ENCODE measurements at places on chromosomes 3 and 15.

GRCh38 chr3:137519602-137520001 is 244.5 kb upstream of the SOX14 start:
- no peak for DNase-seq

DNA sequence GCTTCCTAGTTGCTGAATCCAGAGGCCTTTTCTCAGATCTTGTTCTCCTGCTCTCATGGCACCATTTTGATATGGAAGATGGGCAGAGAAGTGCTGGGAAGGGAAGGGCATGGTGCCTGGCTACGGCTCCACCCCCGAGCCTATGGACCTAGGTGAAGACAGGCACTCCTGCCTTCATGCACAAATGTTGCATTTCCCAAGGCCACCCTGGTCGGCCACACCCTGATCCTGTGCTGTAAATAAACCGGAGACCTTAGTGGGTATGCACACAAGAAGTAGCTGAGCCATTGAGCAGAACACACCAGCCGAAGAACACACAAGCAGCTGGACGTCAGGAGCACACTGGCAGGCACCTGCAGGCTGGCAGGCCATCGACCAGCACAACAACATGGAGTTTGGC is 261.6 kb downstream of the SHQ1 start:
- DNase-seq, result no peak

- no peak for DNase-seq
Observed at GRCh38 chr3:72044231-72044855, 259.4 kb upstream of the PROK2 start.

DNA sequence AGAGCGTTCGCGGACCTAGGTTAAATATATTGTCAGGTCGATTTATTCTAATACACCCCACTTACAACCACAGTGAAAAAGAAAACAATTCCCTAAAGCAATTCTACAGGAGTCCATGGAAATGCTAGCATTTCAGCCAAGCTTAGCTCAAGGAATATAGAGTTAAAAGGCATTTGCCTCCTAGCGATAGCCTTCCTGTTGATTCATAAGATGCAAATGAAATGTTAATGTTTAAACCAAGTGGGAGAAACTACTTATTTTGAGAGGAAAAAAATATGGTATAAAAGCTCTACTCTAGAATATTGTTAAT is 1.7 kb upstream of the ALCAM start:
- DNase-seq, result no peak

- no peak for DNase-seq
Observed at GRCh38 chr15:41599061-41599460, 40.0 kb downstream of the TYRO3 start.

DNA sequence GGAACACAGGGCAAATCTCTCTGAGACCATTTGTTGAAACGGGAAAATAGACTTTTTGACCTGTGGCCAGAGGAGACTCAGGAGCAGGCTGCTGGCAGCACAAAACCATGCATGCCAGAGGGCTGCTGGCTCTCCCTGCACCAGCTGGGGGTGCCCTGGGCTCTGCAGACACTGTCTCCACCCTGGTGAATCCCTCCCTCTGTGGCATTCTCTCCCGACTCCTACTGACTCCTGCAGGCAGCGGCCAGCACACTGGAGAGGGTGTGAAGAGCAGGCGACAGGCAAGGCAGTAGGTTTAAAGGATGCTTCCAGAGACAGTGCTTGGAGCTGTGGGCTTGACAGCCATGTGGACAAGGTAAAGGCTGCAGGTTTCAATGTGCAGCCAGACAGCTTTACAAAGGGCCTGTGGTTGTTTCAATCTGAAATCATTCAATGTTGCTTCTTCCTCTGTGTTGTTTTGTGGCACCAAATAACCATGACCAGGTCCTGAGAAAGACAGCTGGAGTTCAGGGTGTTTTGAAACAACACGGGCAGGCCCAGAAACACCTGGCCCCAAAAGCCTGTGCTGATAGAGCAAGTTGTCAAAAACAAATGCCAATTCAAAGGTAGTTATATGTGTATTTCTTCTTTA is 431.0 kb upstream of the ATP10A start:
- DNase-seq, result no peak

DNA sequence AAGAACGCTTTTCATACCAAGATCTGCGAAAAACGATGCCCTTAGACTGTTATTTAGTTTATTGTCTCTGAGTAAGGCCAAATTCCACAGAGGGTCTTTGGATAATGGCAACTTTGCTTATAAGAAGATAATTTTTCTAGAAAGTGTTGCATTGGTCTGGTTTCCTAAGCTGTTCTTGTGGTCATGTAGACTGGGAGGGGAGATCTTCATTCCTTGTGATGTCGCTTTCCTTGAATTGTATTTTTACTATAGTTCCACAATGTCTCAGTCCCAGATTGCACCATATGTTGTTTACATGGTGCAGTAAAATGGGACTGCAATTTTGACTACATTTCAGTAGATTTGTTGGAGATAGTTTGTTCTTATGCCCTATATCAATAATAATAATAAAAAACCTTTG is 28.8 kb upstream of the ST3GAL6 start:
- DNase-seq, result no peak

DNA sequence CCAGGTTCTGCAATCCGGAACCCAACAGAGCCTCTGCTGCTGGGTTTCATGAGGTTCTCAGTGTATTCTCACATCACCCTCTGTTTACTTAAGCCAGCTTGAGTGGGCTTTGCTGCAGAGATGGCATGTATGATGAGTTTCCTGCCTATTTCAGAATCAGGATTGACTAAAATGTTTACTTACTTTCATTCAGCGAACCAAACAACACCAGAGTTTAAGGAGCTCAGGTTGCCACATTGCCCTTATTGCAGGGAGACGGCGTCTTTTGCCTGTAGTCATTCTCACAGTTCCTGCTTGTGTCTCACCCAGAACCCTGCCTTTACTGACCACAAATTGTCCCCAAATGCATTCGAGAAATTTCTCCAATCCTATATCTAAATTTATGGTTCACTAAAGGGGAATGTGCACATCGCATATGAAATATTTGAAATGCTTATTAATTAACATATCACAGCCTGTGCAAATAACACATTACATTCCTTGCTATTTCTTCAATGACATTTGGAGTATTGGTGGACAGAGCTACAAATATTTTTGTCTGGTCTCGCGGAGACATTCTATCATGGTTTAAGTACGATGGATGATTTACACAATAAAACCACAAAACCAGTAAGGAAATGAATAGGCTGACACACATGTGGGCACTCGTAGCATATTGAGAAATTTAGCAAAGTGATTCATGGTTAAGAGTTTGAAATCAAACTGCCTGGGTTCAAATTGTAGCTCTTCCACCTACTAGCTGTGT is 377.2 kb upstream of the CFAP20DC start:
- DNase-seq, result no peak

GRCh38 chr3:106482451-106482850 is 613.6 kb upstream of the CBLB start:
- no peak for DNase-seq

DNA sequence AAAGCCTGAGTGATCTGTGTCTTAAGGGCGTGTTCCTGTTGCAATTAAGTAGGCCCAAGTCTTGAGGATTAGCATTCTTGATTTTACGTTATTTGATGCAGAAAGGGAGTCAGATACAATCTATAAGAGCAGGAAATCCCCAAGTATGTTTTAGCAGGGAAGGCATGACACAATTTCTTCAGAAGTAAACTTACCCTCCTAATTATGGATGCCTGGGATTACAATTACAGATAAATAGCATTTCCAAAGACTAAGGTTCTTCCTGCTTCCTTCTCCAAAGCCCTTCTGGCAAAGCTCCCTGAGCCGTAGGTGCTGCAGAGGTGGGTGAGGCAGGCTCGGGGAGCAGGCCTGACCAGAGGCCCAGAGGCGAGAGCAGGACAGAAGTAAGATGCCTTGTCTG is 34.9 kb upstream of the ST6GAL1 start:
- no peak for DNase-seq

- DNase-seq, result no peak
Observed at GRCh38 chr3:191151653-191152052, 47.4 kb upstream of the OSTN start.

- DNase-seq, result no peak
Observed at GRCh38 chr15:101000271-101000681, 81.1 kb downstream of the LRRK1 start.

- DNase-seq, result no peak
Observed at GRCh38 chr15:52251144-52251860, 44.3 kb downstream of the MYO5C start.

DNA sequence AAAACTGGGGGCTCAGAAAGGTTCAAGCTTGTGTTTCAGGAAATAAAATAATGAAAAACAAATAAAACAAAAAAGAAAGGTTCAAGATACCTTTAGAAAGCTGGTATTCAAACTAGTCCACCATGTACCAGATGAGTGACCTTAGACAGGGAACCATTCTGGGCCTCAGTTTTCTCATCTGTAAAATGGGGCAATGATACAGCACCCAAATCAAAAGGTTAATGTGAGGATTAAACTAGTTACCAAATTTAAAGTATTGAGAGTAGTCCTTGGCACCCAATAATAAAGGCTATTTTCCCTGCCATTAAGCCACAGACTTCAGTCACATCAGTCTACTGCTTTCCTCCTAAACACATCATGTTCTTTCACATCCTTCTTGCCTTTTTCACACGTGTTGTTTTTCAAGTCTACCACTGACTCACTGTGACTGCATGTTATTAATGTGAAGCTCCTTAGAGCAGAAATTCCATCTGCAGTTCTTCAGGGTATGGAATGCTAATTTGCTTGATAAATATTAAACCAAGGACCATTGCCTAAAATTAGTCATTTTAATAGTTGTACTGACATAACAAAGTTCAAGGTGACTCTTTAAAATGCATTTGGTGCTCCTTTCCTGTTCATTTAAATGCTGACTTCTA is 19.9 kb downstream of the TAMM41 start:
- DNase-seq, result no peak

DNA sequence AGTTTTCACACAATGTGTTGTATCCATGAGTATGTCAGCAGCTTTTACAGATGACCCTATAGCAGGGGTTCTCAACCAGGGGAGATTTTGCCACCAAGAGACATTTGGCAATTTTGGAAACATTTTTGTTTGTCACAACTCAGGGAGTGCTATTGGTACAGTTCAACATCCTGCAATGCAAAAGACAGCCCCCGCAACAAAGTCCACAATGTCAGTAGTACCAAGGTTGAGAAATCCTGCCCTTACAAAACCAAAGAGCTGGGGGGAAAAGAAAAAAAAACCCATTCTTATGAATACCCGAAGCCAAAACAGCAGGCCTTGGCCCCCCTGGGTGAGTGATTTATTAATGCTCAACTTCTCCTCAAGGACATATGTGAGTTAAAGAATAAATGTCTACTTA is 99.1 kb downstream of the LARS2 start:
- no peak for DNase-seq

DNA sequence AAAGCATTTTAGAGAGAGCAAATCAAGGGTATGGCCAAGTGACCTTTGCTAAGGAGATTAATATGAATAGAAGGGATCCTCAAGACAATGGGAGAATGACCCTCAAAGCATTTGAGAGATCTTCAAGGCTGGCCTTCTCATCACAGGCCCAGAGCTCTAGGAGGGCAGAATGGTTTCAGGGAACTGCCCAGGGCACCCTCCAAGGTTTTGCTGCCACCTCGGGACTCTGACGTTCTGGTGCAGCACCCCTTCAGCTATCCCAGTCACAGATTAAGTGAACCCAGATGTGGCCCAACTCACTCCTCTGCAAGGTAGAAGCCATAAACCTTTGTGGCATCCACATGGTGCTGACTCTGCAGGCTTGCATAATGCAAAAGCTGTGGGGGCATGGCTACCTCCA is 209.3 kb downstream of the TLE3 start:
- no peak for DNase-seq

DNA sequence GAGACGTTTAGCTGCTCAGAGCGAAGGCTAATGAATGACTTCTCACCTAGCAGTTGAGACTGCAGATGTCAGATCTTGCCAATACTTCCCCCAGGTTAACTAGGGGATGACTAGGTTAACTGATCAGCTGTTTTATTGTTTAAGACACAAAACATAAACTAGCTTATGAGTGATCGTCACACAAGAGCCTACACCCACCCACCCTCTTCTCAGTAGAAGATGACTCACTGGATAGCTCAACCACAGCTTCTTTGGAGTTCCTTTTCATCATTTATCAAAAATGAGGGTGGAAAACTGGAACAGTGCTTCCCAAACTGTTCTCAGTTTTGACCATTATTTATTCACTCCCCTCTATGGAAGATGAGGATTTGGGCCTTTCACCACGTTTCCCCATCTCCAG is 25.2 kb downstream of the GASK1A start:
- DNase-seq, result no peak

All from activated effector memory CD4-positive, alpha-beta T cell treated with anti-CD3 and anti-CD28 coated beads, Interleukin-2, amount 50 U/mL, for 16 hours (primary cell).